GM13976 (cell line): ENCODE measurements at places on chromosomes 3 and 15.
A peak's percentile ranks its signal among the peaks of the same experiment; 100 is the strongest.

DNA sequence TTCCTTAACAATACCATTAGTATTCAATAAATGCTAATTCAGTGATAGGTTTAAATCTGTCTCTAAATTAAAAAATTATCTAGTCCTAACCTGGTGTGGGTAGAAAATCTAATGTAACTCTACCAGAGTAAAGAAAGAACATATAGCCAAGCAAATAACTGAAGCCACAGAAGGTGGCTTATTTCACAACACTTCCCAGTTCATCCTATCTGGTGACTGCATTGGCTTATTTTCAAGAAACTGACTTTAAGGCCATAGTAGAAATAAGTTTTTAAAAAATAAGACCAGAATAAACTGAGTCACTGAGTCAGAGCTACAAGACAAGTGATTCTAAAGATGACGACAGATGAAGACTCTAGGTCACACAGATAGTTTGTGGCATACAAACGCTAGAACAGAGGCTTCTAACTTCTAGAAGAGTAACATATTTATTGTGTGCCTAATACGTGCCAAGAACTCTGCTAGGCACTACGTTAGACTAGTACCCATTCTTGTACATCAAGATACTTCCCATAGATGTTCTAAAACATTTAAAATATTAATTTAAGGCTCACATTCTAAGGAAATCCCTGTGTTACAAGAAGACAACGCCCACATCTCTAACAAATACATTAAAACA is 25.9 kb downstream of the TMCC1 start:
- no peak for DNase-seq

GRCh38 chr3:126353694-126354321 is 3.4 kb downstream of the KLF15 start:
- no peak for DNase-seq

DNA sequence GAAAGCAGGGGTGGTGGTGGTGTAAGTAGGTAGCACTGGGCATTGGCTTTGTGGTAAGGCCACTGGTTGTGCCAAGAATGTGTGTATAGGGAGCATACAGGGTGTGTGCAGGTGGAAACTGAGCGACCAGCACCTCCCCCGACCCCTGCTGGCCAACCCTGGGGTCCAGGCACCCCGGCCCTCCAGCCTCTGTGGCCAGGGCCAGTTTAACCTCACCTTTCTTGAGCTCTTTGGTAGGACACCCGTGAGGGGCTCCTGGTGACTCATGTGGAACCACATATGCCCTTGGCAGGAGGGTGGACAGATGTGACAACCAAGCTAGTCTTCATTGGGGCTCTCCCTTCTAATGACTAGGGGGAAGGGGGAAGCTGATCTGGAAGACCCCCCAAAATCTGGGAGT is 19.5 kb downstream of the SHF start:
- no peak for DNase-seq

DNA sequence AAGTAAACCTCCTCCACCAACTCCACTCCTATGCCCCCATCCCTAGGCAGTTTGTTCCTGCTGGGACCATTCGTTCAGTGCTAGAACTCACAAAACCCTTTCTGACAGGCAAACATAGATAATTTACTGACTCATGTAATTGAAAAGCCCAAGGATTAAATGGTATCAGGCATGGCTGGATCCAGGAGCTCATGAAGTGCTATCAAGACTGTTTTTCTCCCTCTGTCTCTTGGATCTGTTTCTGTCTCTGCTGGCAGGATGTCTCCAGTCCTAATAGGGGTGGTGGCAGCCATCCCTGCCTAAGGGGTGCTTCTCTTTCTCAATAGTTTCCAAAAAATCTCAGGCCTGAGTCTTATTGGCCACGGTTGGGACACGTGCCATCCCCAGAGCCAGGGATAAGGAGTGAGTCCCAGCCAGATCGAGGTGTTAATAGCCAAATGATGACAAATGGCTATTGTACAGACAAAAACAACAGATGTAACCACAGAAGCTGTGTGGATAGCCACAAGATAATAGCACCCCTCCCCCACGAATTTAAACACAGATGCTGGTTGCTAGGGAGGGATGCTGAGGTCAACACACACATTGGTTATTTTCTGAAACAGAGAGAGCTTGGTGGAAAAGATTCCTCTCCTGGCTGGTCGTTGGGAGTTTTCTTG is 168.6 kb downstream of the SHQ1 start:
- DNase-seq = peak; percentile 50

DNA sequence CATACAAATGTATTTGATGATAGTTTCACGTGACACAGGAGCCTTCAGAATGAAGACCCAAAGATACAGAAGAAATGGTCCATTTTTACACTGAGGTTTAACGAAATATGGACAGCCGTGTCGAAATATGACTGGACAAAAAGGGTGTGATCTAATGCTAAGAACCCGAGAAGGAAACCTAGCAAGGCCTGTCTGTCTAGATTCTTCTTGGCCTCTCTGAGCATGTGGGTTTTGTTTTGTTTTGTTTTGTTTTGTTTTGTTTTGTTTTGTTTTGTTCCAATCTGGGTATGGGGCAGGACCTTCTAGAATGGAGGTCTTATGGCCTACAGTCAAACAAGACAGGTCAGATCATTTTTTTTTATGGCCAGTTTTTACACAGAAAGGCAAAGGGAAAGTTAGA is 242.7 kb upstream of the STT3B start:
- DNase-seq = no peak

GRCh38 chr15:85744579-85744978 is 50.1 kb downstream of the KLHL25 start:
- no peak for DNase-seq

- DNase-seq = no peak
Observed at GRCh38 chr3:174419216-174419615, 439.9 kb upstream of the NAALADL2 start.

- DNase-seq = peak; percentile 82
Observed at GRCh38 chr3:184289426-184289938, 9.6 kb upstream of the PSMD2 start.

- no peak for DNase-seq
Observed at GRCh38 chr15:81781395-81781794, 264.4 kb downstream of the MEX3B start.

- DNase-seq = no peak
Observed at GRCh38 chr3:101300073-101300472, 20.3 kb downstream of the IMPG2 start.

GRCh38 chr3:42849017-42849416 is 26.7 kb downstream of the CYP8B1 start:
- DNase-seq = no peak

DNA sequence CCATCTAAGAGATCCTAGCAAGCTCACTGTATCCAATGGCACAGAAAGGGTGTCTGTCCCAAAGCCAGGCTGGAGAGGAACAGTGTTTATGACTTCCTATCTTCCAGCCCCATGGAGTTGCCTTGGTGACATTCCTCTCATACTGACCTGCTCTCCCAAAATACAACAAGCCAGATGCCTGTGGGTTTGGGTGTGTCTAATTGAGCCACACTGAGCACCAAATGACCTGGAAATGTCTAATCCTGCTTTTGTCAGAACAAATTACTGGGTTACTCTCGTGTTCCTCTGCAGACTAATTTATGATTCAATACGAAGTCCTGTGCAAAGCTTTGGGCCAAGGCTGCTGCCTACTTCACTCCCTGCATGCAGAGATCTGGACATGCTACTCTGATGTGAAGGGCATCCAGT is 98.1 kb upstream of the STRIT1 start:
- DNase-seq = no peak

- no peak for DNase-seq
Observed at GRCh38 chr3:189914799-189915198, 205.9 kb downstream of the P3H2 start.

GRCh38 chr3:107745354-107745753 is 222.6 kb downstream of the BBX start:
- no peak for DNase-seq

DNA sequence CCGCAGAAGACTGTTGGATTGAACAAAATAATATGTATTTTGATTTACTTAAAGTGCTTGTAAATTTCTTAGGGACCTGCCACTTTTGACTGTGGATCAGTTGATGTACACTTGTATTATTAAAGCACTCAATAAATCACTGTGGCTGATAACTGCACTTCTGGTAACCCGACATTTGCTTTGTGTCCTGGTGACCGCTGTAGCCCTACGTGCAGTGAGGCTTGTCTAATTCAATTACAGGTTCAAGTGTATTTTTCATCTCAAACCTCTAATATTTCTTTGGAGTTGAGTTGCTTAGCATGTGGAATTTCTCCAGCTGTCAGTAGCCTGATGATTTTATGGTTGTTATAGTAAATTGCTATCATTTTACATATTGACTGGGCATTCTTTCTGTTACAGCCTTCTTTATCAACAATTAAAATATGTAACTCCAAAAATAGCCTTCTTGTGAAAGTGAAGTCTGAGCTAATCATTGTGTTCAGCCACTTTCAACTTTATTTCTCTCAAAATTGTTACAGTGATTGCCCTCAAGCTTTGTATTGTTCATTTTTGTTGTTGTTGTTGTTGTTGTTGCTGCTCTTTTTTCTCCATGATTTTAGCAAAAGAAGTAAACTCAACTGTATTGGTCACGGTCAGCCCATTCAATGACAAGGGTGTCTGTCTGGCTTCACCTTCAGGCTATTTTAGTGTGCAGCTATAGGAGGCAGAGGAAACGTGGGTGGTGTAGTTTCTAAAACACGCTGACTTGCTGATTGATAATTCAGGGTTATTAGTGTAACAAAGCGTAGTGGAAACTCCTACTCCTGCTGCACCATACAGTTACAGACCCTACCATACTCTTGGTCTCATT is 215.1 kb upstream of the UBE2E1 start:
- peak; percentile 80 for DNase-seq

- DNase-seq = no peak
Observed at GRCh38 chr15:60554494-60554893, 75.6 kb upstream of the ICE2 start.

DNA sequence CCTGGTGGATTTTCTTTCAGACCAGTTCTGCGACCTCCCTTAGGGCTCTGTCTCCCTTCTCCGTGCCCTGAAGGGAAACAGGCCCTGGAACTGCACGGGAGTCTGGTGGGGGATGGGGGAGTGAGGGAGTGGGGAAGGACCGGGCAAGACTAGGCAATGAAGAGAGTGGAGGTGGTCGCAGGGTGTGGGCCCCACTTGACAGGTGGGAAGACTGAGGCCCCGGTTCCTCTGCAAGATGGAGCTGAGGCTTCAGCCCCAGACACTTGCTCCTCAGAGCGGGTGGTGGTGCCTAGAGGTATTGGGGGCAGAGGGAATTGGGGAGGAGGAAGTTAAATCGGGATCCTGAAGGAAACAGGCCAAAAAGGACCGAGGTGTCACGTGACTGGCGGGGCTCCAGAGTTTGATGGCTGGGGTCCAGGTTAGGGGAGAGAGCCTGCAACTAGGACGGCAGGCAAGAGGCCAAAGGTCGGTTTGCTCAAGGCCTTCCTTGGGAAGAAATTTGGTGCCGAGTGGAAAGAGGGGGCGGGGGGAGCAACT is 597 bp upstream of the CAMK1 start:
- DNase-seq = no peak

GRCh38 chr3:11591391-11592282 is 52.1 kb downstream of the VGLL4 start:
- no peak for DNase-seq

- DNase-seq = no peak
Observed at GRCh38 chr3:72001758-72002157, 216.8 kb upstream of the PROK2 start.

GRCh38 chr15:72599855-72600464 is 54.5 kb upstream of the GOLGA6B start:
- peak; percentile 47 for DNase-seq

GRCh38 chr3:72224804-72225509 is 440.0 kb upstream of the PROK2 start:
- no peak for DNase-seq

GRCh38 chr3:85835857-85836440 is 877.2 kb downstream of the CADM2 start:
- DNase-seq = no peak

DNA sequence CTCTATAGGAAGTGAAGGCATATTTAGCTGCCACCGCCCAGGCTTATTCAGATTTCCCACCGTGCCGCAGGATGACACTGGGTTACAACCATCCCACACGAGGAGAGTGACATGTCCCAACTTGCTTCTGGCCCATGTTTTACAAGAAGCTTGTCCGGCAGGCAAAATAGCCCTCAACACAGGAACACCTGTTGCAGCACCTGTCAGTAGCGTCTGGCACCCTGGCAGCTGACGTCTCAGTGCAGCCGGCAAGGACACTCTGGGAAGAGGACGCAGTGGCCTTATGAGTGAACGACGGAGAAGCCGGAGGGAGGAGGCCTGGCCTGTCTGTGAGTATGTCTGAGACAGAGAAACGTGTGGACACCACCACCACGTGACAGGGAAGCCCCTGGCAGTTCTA is 32.1 kb downstream of the FAM174B start:
- no peak for DNase-seq

GRCh38 chr3:69326855-69327300 is 59.0 kb downstream of the FRMD4B start:
- DNase-seq = peak; percentile 49

GRCh38 chr15:101551696-101552591 is 62.4 kb upstream of the PCSK6 start:
- DNase-seq = no peak

DNA sequence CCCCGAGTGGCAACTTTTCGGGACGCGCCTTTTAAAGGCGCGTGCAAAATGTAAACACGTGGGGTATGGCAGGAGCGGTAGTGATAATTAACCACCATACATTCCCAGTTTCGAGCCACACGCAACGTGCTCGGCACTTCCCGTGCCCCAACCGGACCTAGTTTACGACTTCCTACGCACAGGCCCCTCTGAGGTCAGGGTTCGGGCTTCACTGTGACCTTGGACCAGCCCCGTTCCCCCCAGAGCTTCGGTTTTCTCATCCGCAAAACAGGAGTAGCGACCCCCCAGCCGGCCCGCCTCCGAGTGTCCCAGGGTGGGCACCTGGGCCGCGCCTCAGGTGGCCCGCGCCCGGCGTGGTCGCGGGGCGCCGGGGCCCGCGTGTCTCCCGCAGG is 451 bp downstream of the CHCHD4 start:
- peak; percentile 82 for DNase-seq
